ENCODE measurements at places on chromosomes 12 and 14. TPM values are rescaled to one million over a fixed set of nuclear protein-coding genes. Genes with fewer than 3 reads are reported as not detected.

FAM181A gene
- polyA plus RNA-seq, result 0.15 TPM

GRCh38 chr14:69046476-69046860 lies 67.4 kb upstream of the ACTN1 start:
- DNase-seq, result peak; percentile 94
- no peak overlapping the region for H3K4me3 ChIP-seq
- H3K4me1 ChIP-seq, result peaks cover 58% of the 10 kb centered on the region
- H3K27ac ChIP-seq, result peak overlapping the region; percentile 84

- no peak overlapping the region for H3K4me3 ChIP-seq
- no peak for DNase-seq
- H3K27ac ChIP-seq, result no peak overlapping the region
These were observed 81.1 kb upstream of the PSMA6 start for GRCh38 chr14:35211067-35211466.

TMCC3 gene
- polyA plus RNA-seq, result 20.6 TPM

KLRF1 gene
- polyA plus RNA-seq, result 0.17 TPM

FAM186B gene
- polyA plus RNA-seq, result 1.8 TPM

ERBB3 gene
- 171 TPM for polyA plus RNA-seq

MGAT4C gene
- 0.76 TPM for polyA plus RNA-seq

DNA sequence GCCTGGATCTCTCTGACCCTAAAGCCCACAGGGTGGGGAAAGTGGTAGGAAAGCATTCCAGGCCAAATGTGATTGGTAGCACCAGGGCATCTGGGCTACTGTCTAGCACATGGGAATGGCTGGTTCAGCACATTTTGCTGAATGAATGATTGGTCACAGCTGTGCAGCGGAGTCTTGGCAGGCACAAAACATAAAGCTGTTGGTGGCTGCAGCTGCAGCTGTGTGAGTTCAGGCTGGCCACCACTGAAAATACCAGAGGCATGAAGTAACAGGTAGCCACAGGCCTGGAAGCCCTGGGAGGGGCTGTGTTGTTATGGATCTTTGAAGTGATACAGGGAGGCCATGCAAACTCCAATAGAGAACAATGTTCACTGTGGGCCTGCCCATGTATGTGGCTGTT lies 72.7 kb downstream of the MYRFL start:
- peak; percentile 96 for DNase-seq
- H3K36me3 ChIP-seq, result no peaks in the 10 kb centered on the region
- peaks cover 22% of the 10 kb centered on the region for H3K4me1 ChIP-seq
- no peaks in the 10 kb centered on the region for H3K27me3 ChIP-seq
- no peak overlapping the region for H3K4me3 ChIP-seq
